ENCODE measurements at places on chromosomes 16 and 17.

DNA sequence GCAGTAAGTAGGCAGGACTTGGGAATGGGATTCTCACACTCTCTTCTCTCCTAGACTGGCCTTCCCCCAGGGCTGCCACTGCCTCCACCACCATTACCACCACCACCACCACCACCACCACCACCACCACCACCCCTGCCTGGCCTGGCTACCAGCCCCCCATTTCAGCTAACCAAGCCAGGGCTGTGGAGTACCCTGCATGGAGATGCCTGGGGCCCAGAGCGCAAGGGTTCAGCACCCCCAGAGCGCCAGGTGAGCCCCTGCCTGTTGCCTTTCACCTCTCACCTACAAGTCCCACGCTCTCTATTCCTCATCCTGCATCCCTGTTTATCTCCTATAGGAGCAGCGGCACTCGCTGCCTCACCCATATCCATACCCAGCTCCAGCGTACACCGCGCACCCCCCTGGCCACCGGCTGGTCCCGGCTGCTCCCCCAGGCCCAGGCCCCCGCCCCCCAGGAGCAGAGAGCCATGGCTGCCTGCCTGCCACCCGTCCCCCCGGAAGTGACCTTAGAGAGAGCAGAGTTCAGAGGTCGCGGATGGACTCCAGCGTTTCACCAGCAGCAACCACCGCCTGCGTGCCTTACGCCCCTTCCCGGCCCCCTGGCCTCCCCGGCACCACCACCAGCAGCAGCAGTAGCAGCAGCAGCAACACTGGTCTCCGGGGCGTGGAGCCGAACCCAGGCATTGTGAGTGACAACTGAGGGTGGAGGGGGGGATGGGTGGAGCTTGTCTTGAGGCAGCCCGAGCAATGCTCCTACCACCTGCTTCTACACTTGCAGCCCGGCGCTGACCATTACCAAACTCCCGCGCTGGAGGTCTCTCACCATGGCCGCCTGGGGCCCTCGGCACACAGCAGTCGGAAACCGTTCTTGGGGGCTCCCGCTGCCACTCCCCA is 7.9 kb upstream of the TMEM88 start:
- DNase-seq = peak; percentile 12

DNA sequence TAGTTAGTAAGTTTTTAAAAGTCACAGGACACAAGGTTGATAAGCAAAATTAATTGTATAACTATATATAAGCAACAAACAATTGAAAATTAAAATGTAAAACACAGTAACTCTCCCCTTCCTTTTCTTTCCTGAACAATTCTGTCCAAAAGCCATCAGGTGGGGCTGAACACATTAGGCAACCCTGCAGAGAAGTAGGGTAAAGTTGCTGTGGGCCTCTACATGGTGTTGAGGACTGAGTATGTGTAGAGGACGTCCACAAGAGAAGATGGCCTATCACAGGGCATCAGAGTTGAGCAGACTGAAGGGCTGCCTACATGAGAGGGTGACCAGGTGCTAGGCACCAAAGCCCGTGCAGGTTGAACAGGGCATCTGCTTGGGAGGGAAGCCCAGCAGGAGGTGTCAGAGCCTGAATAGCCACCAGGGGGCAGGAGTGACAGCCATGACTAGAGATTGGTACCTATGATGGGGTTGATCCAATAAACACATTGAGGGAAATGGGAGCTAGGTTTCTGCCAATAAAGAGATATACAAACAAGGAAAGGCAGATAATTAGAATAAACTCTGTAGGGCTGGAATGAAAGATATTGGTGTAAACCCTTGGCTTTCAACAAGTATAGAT is 415.1 kb downstream of the NPIPA8 start:
- DNase-seq = no peak

- no peak for DNase-seq
Measured at GRCh38 chr17:41537614-41537954, 9.5 kb upstream of the KRT19 start.

DNA sequence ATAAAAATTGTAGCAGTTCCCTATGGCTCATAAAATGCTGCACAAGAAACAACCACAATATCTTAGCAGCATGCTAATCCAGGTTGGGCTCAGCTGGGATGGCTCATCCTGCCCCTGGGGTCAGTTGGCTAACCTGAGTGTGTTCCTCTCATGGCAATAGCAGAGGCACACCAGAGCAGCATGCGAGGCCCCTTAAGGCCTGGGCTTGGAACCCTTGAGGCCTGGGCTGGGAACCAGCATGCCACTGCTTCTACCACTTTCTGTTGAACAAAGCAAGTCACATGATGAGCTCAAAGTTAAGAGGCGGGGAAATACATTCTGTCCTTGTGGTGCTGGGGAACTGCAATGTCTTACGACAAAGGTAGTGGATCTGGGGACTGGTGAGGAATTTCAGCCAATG is 154.4 kb upstream of the FOXF1 start:
- no peak for DNase-seq

GRCh38 chr17:48547808-48548522 is 3.1 kb upstream of the HOXB2 start:
- no peak for DNase-seq

- no peak for DNase-seq
Measured at GRCh38 chr16:58010886-58011285, 9.7 kb downstream of the USB1 start.

DNA sequence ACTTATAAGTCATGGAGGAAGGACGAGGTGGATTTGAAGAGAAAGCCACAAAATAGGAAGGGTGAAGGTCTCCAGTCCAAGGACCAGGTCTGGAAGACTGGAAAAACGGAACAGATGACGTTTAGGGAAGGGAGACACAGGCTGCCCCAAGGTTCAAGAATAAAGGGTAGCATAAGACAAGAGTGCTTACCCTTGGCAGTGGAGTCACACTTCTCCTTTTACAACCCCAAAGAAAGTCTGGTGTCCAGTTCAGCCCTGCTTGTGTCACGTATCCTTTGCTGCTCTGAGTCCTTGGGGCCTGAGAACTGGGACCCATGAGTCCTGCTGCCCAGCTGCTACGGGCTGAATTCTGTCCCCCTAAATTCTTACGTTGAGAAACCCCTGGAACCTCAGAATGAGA is 13.0 kb upstream of the GGA2 start:
- peak; percentile 19 for DNase-seq

- no peak for DNase-seq
Measured at GRCh38 chr17:72150632-72151460, 30.0 kb downstream of the SOX9 start.

- DNase-seq = no peak
Measured at GRCh38 chr16:23520500-23520899, 10.2 kb upstream of the GGA2 start.

GRCh38 chr16:89921702-89922476 is 1.3 kb upstream of the TUBB3 start:
- peak; percentile 84 for DNase-seq

GRCh38 chr17:13030459-13031300 is 12.9 kb upstream of the ELAC2 start:
- DNase-seq = peak; percentile 76

GRCh38 chr16:30335598-30336474 is 19.3 kb downstream of the CD2BP2 start:
- no peak for DNase-seq

DNA sequence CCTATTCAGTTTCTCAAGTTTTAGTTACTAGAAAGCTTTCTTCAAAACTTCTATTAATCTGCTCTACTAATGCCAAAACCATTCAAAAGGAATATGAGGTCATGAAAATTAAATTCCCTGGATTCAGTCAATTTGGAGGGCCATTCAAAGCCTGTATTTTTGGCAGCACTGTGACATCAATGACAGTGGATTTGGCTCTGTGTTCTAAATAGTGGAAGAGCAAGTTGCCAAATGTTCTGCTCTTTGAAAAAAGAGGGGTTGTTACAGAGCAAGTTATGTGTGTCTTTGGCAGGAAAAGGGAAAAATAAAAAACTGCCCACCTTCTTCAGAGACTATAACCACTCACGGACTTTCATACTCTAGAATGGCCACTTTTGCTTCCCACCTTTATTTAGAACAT is 3.2 kb upstream of the C16orf46 start:
- DNase-seq = peak; percentile 30

DNA sequence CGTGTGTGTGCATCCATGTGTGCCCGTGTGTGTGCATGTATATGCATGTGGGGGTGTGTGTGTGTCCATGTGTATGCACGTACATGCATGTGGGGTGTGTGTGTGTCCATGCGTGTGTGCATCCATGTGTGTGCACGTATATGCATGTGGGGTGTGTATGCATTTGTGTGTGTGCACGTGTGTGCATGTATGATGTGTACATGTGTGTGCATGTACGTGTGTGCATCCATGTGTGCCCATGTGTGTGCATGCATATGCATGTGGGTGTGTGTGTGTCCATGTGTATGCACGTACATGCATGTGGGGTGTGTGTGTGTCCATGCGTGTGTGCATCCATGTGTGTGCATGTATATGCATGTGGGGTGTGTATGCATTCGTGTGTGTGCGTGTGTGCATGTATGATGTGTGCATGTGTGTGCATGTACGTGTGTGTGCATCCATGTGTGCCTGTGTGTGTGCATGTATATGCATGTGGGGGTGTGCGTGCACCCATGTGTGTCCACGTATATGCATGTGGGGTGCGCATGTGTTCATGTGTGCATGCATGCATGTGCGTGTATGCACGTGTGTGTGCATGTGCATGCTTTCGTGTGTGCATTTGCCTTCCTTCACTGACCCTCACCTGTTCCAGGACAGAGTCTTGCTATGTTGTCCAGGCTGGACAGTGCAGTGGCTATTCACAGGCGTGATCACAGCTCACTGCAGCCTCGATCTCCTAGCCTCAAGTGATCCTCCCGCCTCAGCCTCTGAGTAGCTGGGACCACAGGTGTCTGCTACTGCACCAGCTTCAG is 129.6 kb upstream of the TNRC6C start:
- no peak for DNase-seq

DNA sequence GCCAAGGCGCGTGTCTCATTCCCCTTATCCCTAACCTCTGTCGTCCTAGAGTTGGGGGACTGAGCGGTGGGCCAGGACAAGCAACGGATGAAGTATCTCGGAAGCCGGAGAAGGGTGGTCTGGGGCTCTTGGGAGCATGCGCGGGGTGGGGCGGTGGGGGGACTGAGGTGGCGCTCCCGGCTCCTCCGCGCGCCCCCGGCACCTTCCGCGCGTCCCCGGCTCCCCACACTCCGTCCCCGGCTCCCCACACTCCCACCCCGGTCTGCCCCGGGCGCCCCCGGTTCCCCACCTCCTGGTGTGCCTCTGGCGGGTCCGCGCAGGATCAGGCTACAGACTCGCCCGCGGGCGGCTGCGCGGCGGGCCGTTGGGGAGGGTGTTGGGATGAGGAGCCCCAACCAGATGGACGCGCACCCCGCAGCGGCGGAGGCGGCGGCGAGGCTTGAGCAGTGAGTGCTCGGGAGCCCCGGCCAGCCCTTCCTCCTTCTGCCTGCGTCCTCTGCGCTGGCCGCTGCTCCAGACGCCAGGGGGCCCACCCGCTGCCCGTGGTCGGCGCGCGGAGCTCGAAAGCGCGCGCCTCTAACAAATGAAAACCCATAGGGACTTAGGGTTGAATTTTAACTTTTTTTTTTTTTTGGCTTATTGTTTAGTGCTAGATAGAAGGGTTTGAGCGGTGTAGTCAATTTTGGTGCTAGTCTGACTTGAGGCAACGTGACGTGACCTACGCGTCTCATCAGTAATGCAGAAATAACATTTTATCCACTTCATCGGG is 5.6 kb upstream of the CRYM start:
- DNase-seq = peak; percentile 59

GRCh38 chr16:72532906-72533410 is 361.0 kb upstream of the PMFBP1 start:
- peak; percentile 80 for DNase-seq

DNA sequence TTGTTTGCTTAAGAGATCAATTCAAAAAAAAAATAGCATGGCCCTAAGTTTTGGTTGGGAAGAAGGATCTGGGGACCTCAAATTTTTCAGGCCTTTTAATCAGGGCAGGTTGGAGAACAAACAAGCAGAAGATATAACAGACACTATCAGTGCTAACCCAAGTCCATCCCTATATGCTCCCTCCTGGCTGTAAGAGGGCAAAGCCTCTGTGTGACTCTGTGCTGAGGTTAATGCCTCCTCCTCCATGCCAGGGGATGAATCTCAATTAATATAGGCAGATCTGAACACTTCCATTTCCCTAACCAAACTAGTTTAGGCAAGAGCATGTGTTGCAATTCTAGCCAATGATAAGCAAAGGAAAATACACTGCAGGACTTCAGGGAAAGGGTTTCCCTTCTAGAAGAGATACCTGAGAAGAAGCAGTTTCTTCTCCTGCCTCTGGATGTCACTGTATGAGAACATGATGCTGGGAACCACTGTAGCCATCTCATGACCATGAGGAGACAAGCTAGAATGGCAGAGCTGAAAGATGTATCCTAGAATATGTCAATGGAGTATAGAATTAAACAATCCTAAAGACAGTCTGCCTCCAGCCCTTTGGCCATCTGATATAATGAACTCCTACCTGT is 76.0 kb downstream of the CHD9NB start:
- DNase-seq = peak; percentile 27

DNA sequence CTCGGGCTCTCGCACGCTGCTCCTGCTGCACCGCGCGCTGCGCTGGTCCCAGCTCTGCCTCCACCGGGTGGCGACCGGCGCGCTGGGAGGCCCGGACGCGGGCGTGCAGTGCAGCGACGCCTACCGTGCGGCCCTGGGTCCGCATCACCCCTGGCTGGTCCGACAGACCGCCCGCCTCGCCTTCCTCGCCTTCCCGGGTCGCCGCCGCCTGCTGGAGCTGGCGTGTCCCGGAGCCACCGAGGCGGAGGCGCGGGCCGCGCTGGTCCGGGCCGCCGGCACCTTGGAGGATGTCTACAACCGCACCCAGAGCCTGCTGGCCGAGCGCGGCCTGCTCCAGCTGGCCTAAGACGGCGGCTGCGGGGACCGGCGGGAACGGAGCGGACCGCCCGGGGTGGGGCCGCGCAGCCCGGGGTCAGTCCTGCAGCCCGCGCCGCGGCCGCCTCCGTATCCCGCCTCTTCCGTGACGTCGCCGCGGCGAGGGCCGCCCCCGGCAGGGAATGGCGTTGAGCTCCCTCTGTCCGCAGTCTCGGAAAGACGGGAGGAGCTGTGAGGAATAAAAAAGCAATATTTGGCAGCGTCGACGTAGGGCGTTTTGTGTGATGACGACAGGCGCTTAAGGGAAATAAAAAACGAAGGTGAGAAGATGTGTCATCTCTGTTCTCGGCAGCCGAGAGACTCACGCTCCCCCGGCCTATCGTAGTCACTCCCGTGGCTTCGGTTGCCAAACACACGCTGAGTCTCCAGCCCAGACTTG is 1.4 kb downstream of the GLTPD2 start:
- DNase-seq = peak; percentile 96

DNA sequence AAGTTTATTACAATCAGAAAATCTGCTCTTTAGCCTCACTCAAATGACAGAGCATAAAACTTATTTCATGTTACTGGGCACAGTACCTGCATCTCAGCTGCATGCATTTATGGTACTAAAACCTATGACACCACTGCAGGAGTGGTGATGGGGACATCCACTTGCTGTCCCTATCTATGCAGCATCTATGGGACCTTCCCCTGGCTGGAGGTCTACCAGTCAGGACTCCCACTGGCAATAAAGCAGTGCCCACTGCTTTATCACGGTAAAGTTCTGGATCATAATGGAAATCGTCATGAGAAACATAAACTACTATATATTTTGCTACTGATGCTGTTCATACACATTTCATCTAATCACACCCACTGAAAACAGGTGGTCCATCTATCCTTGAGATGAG is 26.2 kb downstream of the NSMCE1 start:
- no peak for DNase-seq

- DNase-seq = no peak
Measured at GRCh38 chr16:11361701-11362451, 16.6 kb downstream of the RMI2 start.
